ENCODE measurements at places on chromosomes 13 and 19.

DNA sequence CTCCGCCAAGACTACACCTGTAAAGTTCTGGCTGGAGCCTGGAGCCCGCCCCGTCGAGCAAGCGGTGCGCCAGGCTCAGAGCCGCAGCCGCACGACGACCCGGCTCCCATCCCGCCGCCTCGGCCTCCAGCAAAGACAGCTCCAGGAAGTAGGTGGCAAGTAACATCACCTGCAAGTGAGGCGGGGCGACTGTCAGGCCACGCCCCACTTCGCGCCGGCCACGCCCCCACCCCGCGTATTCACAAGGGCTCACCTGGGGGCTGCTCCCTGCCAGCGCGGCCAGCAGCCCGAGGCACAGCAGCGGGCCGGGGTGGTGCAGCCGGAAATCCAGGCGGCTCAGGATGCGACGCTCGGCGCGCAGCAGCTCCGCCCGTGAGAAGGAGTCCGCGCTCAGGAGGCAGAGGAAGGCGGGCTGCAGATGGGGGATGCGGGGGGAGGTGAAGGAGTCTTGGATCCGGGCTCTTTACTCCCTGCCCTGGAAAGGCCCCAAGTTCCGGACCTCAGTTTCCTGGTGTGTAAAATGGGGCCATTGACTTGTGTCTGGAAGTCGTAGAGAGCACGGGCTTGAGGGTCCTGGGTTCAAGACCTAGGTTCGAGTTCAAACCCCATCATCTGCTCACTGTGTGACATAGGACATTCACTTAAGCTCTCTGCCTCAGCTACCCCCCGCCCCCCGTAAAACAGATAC lies 3.2 kb downstream of the CCNP start:
- no peak for DNase-seq

- DNase-seq, result peak; percentile 28
These were observed 23.3 kb downstream of the NOTCH3 start for GRCh38 chr19:15177269-15178116.

DNA sequence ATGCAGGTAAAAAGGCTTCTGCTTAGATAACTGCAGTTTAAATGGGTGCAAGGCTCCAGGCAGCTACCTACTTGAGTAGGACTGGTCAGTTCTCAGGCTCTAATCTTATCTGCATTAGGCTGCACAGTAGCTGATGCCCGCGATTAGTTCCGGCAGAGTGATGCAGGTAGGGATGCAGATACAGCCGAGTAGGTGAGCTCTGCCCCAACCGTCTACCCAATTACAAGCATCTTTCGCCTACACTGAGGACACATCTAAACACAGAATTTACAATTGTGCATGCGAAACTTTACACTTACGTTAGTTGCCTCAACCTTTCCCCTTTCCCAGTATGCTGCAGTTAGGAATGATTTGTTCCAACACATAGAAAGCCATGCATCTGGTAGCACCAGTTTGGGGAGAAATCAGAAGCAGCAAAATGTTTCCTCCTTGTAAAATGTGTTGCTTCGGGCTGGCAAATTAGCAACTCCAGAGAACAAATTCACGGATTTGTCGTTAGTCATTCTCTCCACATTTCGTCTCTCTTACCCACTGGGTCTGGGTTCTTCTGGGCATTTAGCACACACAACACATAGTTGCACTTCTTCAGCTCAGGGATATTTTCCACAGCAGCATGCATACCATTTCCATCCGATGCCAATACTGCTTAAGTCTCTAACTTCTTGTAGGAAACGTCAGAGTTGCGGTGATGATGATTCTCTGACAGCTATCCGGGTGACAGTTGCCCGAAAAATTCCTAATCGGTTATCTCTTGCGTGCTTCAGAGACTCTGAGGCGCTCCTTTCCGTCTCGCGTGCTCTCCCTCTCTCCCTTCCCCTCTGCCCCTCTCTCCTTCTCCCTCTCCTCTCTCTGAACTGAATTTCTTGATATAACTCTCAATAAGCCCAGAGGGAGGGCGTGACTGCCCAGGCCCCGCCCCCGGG lies at the start of gene PCDH9:
PCDH9 (minus strand) TSS at position 856 of the 923 bp plus-strand sequence. CDS start 1,896 bp downstream, outside the sequence.
- no peak for DNase-seq

DNA sequence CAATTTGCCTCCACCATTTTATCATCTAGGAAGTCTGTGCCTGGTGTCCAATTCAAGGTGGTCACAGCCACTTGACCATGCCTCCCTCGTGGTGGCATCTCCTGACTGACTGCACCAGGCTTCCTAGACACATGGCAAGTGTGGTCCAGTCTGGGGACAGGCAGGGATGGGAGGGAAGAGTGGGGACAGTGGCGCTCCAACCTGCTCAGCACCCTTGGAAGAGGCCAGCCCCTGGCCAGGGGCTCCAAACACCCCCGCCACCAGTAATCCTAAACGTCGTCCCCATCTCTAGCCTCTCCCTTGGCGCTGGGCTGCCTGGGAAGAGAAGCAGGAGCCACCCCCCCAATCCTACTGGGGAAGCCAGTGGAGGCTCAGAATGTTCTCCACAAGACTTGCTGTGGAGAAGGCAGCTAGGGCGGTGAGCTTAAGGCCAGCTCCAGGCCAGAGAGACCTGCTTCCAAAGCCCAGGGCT lies 2.7 kb downstream of the RPL36 start:
- DNase-seq, result no peak

GRCh38 chr13:59172076-59172475 lies 991.7 kb downstream of the DIAPH3 start:
- no peak for DNase-seq

DNA sequence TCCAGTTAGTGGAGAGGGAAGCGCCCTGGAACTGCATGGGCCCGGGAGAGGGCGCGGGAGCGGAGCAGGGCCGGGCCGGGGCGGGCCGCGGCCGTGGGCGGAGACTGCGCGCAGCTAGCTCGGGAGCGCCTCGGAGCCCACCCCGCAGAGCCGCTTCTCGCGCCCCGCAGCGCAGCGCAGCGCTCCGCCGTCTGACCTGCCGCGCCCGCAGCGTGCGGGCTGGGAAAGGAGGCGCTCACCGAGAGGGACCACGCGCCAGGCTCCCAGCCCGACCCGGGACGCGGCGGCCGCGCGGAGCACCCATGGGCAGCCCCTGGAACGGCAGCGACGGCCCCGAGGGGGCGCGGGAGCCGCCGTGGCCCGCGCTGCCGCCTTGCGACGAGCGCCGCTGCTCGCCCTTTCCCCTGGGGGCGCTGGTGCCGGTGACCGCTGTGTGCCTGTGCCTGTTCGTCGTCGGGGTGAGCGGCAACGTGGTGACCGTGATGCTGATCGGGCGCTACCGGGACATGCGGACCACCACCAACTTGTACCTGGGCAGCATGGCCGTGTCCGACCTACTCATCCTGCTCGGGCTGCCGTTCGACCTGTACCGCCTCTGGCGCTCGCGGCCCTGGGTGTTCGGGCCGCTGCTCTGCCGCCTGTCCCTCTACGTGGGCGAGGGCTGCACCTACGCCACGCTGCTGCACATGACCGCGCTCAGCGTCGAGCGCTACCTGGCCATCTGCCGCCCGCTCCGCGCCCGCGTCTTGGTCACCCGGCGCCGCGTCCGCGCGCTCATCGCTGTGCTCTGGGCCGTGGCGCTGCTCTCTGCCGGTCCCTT lies at the start of gene MLNR:
MLNR (plus strand) TSS at position 303 of the 820 bp plus-strand sequence; CDS start at position 303, 0 bp downstream.
- DNase-seq, result no peak

- no peak for DNase-seq
These were observed 114.9 kb downstream of the GPC6 start for GRCh38 chr13:93341517-93341916.

- no peak for DNase-seq
These were observed 241.4 kb downstream of the ENOX1 start for GRCh38 chr13:43545317-43545874.

DNA sequence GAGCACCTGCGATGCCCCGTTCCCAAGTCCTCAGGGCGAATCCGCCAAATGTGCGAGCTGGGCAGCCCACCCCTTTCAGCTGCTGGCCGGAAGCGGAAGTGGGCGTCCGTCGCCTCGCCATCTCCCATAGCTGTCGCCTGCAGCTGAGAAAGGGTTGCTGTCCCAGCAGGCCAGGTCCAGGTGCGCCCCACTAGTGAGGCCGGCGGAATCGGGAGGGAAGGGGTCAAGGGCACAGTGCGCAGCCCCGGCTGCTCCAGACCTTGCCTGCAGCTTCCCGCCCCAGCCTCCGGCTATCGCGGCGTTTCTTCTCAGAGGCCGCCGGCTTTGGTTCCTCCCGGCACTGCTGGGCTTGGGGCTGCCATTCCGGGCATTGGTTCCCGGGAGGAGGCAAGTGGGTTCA lies at the start of gene ZNF177:
ZNF177 (plus strand) TSS at position 109 of the 400 bp plus-strand sequence. CDS start 15,299 bp downstream, outside the sequence.
- no peak for DNase-seq

DNA sequence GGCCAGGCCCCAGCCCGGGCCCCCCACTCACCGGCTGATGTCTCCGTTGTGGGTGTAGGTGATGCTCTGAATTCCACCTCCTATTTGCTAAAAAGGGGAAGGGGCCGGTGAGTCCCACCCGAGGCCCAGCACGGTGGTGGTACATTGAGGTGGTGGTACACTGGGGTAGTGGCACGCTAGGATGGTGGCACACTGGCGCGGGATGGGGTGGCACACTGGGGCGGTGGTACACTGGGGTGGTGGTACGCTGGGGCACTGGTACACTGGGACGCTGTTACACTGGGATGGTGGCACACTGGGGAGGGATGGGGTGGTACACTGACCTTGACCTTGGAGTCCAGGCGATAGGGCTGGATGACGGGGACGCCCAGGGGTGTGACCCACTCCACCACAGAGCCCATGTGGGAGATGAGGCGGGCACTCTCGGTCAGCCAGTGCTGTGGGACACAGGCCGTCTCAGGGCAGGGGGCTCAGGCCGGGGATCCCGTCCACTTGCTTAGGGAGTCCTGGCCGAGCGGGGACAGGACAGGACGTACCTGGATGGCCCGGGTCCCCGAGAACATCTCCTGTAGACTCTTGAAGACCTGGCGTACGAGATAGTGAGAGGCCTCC lies 14.6 kb downstream of the POLRMT start:
- no peak for DNase-seq

GRCh38 chr19:47494211-47494547 lies 10.2 kb upstream of the KPTN start:
- no peak for DNase-seq

GRCh38 chr13:39132286-39133230 lies 94.3 kb downstream of the NHLRC3 start:
- peak; percentile 27 for DNase-seq

DNA sequence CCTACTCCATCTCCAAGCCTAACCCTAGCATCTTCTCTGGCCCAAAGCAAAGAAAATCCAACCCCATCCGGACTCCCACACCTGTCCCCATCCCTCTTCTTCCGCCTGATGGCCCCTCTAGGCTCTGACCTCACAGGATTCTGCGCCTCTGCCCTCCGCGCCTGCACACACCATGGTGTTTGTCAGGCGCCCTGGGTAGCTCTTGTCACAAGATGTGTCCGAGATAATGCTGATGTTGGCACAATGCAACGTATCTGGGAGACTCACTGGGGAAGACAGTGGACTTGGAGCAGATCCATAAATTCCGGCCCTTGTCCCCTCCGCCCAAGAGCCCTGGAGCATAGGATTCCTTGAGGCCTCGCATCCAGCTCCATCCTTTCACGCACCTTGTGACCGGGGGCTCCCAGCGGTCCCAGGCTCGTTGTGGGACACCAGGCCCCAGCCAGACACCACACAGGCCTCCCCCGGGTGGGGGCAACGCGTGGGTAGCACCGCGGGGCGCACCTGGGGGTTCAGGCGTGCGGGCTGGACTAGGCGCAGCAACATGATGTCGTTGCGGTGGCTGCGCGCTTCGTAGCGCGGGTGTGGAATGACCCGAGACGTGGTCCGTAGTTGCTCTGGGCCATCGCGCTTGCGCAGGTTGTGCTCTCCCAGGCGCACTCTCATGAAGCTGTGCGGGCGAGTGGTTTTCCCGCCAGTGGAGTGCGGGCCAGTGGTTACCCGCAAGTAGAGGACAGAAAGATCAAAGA lies 3.1 kb upstream of the KLK1 start:
- DNase-seq, result no peak

GRCh38 chr13:23788459-23788858 lies 100.7 kb downstream of the MIPEP start:
- DNase-seq, result no peak

- no peak for DNase-seq
These were observed 1.5 kb upstream of the HCN2 start for GRCh38 chr19:588093-588740.

DNA sequence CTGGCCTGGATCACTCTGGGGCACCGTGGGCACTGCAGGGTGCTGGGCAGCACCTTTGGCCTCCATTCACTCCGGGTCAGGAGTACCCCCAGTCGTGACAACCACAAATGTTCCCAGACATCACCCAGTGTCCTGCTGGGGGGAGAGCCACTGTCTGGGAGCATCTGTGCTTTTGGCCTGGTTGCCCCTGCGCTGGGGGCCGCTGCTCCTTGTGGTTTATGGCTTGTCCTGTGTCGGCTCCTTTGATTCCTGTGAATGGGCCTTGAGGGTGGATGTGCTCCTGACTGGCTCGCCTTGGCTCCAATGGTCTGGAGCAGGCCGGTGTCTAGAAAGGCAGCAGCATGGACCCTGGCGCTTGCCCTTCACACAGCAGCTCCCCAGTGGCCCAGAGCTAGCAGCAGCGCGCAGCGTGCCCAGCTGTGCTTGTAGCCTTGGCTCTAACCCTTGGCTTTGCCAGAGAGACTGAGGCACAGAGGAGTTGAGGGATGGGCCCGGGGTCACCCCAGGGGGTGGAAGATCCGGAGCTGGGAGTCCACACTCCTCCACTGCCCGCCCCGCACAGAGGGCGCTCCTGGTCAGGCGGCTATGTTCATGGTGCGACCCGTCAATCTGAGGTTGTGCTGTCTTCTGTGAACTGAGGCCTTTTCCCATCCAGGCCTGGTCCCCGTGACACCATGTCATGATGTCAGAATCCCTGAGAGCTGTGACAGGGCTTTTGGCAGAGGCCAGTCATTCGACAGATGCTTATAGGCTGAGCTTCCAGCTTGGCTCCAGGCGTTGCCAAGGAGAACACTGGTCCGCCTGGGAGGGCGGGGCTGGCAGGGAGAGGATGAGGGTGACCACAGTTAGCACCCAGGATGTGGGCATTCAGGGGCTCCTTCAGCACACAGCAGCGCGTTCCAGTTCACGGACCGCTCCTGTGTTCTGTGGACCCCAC lies 4.1 kb downstream of the DAZAP1 start:
- DNase-seq, result peak; percentile 37

DNA sequence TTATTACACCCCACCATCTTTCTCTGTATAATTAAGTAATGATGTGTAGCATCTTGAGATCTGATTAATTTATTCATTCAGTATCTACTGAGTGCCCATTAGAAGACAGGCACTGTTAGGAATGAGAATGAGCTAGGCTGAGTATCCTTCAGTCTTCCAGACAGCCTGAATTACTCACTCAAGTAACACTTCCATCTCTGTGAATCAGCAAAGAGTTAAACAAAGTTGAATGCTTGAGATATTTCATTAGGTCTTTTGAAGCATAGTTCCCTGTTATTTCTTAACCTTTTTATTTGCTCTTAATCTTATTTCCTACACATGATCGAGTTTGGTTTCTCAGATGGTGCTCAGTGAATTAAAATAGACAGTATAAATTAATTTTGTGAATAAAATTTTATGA lies 413.7 kb downstream of the DCT start:
- DNase-seq, result no peak

GRCh38 chr19:14371301-14371821 lies 9.9 kb upstream of the ADGRE5 start:
- no peak for DNase-seq

GRCh38 chr13:41658057-41658661 lies 200.8 kb downstream of the RGCC start:
- no peak for DNase-seq
